ENCODE measurements at places on chromosomes 7 and 10.

- no peak for DNase-seq
Observed at GRCh38 chr10:69842020-69842419, 40.3 kb downstream of the COL13A1 start.

DNA sequence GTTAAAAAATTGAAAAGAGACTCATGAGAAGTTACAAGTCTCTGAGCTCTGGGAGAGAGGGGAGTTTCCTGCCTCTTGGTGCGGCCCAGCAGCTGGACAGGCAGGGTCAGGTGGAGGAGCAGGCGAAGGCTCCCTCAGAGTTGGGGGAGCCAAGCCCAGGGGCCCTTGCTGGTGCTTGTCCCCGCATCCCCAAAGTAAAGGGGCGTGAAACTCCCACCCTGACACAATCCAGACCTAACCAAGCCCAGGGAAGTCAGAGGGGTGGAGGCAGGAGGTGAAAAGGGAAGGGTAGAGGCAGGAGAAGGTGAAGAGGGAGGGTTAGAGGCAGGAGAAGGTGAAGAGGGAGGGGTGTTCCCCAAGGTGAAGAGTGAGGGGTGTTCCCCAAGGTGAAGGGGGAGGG, 322.8 kb downstream of the GLRX3 start:
- DNase-seq: no peak

GRCh38 chr7:39829028-39829427, 121.0 kb upstream of the CDK13 start:
- DNase-seq: no peak

DNA sequence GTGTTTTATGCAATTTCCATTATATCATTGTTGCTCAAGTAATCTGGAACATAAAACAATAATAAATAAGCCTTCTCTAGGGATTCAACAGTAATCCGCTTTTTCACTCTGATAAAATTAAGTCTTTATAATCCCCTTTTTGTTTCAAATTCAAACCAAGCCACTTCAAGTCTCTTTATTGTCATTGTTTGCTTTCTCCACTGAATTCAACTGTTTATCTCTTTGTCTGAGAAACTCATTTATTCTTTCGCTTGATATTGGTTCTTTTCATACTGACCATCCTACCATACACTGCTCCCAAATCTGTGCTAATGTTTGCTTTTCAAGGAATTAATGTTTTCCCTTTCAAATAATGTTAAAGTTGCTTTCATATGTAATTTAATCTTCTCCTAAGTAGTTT, 550.4 kb upstream of the PCDH15 start:
- DNase-seq: no peak

GRCh38 chr7:137484326-137484725, 140.8 kb upstream of the PTN start:
- DNase-seq: no peak

- DNase-seq: no peak
Observed at GRCh38 chr7:43469051-43469450, 113.9 kb upstream of the STK17A start.

GRCh38 chr10:44564790-44565189, 179.9 kb upstream of the CXCL12 start:
- no peak for DNase-seq

DNA sequence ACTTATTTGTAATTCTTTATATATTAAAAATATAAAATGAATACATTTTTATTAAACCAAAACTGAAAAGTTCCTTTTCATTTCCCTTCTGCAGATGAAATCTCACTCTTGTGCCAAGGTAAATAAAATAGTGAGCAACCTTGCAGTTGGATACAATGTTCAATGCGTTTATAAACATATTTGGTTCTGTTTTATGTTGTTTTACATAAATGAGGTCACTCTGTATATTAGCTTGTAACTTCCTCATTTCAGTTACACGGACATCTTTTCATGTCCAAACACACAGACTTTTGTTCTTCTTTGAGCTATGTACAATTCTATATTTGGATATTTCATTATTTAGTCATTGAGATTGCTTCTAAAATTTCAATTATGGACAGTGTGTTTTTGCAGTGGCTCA, 107.7 kb downstream of the BBS9 start:
- DNase-seq: no peak

DNA sequence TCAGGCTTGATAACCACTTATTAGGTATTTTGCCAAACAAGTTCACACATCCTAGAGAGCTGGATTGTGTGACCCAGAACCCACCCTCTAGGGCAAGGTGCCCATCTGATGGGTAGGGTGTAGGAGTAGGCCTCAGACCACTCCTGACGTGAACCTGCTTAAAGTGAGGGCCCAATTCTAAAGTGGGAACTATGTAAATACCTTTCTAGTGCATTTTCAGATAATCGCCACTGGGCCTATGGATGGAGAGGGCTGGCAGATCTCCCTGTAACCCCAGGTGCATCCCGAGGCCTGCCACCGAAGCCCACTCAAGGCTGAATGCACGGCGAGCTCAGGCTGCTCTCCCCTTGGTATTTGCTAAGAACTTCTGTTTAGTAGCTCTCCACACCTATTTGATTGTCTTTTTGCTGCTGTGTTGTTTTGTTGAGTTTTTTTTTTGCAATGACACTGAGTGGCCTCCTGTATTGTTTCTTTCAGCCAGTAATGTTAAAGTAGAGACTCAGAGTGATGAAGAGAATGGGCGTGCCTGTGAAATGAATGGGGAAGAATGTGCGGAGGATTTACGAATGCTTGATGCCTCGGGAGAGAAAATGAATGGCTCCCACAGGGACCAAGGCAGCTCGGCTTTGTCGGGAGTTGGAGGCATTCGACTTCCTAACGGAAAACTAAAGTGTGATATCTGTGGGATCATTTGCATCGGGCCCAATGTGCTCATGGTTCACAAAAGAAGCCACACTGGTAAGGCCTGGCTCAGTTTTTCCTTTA, 71.7 kb downstream of the IKZF1 start:
- DNase-seq: no peak

- no peak for DNase-seq
Observed at GRCh38 chr7:29723599-29723998, 82.7 kb upstream of the WIPF3 start.

- DNase-seq: no peak
Observed at GRCh38 chr7:91140982-91141381, 123.3 kb upstream of the FZD1 start.

GRCh38 chr10:65570143-65571010, 1355.5 kb upstream of the LRRTM3 start:
- no peak for DNase-seq

- DNase-seq: no peak
Observed at GRCh38 chr7:105244594-105244993, 144.1 kb downstream of the SRPK2 start.

DNA sequence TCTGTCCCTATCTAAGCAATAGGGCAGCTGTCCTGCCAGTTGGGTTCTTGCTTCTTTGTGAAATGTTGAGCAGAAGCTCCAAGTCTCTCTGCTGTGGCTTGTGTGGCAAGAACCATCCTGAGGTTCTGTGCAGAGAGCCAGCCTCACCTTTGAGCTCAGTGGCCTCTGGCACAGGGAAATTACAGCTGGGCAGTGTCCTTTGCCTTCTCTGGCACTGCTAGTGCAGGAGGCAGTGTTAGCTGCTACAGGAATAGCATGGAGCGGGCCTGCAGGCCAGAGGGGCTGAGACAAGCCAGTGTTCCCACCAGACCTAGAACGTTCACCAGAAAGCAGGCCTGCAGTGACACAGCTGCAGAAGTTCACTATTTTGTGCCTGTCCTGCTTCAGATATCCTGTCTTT, 1.8 kb downstream of the PRXL2A start:
- DNase-seq: no peak

DNA sequence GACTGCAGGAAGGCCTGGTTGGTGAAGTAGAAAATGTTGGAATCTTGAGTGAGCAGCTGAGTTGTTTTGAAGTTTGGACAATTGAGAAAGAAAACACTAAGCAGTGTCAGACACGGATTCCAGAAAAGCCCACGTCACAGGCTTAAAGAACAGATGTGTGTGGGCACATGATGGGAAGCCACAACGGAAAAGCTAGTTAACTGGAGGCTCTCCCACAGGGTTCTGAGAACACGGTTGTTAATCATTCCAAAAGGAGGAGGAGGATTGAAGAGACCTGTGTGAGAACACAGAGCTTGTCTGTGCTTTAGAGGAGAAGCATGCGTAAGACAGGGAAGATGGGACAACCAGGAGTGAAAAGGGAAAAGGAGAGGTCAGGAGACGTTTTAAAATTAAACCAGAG, 42.6 kb downstream of the SHH start:
- no peak for DNase-seq

- DNase-seq: no peak
Observed at GRCh38 chr7:115299397-115300037, 377.6 kb downstream of the MDFIC start.

DNA sequence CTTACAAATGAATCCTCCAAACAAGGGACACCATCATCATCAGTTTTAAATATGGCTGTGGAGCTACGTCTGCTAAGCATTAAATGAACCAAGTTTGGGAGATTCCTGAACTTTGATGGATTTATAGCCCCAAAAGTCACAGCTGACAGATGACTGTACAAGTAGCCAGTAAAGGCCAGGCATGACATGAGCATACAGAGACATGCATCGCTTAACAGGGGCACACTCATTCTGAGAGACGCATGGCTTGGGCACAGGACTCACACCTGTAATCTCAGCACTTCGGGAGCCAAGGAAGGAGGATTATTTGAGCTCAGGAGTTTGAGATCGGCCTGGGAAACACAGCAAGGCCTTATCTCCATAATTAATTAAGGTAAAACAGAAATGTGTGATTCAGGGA, 166.2 kb downstream of the PARD3 start:
- DNase-seq: no peak
